ENCODE measurements at places on chromosomes 4 and X.
A peak's percentile ranks its signal among the peaks of the same experiment; 100 is the strongest.

GRCh38 chr4:100591161-100591876 lies 73.5 kb upstream of the EMCN start:
- DNase-seq: no peak

- DNase-seq: peak; percentile 34
These were observed 13.4 kb upstream of the SNX12 start for GRCh38 chrX:71081330-71082123.

- no peak for DNase-seq
These were observed 190.6 kb downstream of the LDB2 start for GRCh38 chr4:16707874-16708273.

GRCh38 chr4:162010362-162010761 lies 153.4 kb downstream of the FSTL5 start:
- peak; percentile 80 for DNase-seq

GRCh38 chr4:53161051-53161786 lies 204.6 kb downstream of the SCFD2 start:
- no peak for DNase-seq

- DNase-seq: peak; percentile 66
These were observed 33.7 kb upstream of the MSL3 start for GRCh38 chrX:11724122-11725017.

DNA sequence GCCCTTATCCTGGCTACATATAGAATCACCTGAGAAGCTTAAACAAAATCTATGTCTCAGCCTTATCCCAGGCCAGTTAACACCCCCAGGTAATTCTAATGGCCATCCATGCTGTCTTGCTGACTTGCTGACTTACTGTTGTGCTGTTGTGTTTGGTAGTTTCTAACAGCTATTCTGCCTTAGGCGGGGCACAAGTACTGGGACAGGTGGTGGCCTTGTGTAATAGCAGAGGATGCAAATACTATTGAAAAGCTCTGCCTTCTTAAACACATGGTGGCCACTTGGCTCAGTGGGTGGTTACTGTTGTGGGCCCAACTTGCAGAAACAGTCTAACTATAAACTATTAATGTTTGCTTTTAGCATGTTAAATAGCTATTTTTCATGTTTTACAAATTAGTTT lies 56.2 kb downstream of the CDS1 start:
- DNase-seq: no peak

DNA sequence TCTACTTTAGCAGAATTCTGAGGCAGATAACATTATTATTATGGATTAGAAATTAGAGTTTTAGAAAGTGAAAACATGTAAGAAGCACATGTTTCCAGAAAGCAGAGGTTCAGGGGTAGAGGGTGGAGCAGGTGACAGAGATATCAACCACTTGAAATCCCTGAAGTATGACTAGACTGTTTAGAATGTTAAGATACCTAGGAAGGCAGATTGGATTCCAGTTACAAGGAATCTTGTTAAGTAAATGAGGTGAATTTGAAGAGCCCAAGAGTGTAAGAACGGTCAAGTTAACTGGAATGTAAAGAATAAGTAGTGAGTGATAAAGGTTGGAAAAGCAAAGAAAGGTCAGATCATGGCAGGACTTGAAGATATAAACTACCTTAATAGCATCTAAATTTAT lies 37.6 kb downstream of the ARSJ start:
- no peak for DNase-seq

GRCh38 chr4:163621821-163622220 lies 127.3 kb downstream of the TMA16 start:
- DNase-seq: no peak

DNA sequence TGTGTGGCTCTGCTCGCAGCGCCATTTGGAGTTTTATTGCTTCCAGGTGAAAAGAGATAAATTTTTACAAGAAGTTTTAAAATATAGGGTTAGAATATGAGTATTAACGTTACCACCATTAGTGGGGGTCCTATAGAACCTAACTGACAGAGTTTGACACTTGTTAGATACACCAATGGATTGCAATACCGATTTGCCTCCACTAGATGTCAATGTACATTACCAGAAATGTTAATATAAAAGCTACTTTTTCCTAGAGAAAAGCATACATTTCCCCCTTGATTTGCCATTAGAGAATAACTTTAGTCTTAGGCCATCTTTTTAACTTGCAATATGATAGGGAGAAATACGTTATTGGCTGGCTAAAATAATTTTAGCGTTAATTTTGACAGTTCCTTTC lies 108.4 kb downstream of the LINC00632 start:
- peak; percentile 66 for DNase-seq

- no peak for DNase-seq
These were observed 84.3 kb upstream of the TAPT1 start for GRCh38 chr4:16310606-16311005.

DNA sequence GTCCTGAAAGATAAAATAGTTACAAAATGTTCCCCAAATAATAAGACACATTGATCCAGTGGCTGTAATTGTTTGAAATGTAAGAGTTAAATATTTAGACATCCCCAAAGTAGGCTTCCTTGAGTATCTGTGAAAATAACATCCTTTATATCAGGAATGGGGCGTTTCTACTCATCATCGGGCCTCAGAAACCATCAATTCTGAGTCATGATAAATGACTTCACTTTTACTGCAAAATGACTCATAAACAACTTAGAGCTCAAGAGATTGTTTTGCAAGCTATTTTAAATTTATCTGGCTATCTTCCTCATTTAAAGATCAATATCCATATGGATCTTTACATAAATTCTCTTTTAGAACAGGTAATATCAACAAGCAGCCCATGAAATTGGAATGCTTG lies 369.4 kb upstream of the CNKSR2 start:
- DNase-seq: no peak

DNA sequence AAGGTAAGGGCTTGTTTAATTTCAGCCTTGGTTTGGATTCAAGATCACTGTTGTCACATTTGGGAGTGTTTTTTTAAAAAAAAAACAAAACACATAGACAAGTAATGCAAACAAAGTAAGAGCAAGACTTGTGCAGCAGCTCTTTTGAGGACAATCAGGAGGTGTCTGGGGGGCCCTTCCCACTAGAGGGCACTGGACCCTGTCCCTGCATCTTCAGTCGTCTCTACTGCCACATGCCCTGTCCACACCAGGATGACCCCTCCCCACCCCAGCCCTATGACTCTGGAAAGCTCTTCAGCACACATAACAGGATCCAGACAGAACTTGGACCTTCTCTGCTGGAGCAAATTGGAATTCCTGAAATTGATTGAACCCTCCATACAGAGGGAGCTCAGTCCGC lies 71.0 kb downstream of the USP46 start:
- DNase-seq: peak; percentile 7

GRCh38 chr4:189656641-189657040 lies 284.0 kb upstream of the FRG1 start:
- DNase-seq: no peak

- DNase-seq: peak; percentile 83
These were observed 35.3 kb upstream of the TENM3 start for GRCh38 chr4:182207830-182208396.

GRCh38 chr4:113730467-113731216 lies 30.9 kb downstream of the CAMK2D start:
- no peak for DNase-seq

DNA sequence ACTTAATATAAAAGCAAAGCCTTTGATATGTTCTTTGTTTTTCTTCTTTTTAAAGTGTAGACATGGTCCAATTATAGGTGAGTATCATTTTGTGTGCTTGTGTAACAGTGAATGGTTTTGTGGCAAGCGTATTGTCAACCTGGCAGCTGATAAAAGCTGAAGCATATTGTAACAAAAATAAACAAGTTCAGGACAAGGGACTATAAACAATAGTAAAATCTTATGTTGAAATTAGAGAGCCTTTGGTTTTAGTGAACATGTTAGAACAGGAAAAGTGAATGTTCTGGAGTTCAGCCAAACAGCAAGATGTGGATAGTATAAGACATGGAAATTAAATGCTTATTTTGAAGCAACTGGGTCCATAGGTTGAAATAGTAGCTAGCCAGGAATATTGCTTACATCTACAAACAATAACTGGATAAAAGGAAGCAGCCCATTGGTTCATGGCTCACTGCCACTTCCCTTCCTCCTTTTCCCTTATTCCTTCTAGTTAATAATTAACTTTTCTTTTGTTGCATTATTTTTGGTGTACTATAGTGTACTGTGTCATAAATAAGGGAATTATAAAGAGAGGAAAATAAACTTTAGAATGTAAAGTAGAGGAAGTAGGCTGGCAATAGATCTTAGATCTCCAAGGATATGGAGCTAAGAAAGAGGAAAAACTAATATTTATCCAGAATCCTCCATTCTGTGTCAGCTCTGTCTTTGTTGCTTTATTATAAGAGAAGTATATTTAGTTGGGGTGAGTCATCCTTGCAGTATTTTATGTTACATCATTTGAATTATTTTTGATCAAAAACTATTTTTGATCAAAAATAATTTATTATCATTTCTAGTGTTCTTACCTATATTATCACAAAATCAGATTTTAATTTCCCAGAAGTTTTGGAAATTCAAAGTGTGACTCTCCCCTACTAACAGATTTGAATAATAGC lies 65.6 kb downstream of the MRPL1 start:
- peak; percentile 51 for DNase-seq

Measured in adipocyte (in vitro differentiated cells).